Stimulated activated naive CD4-positive, alpha-beta T cell (primary cell): ENCODE measurements at places on chromosomes 2 and 18.

DNA sequence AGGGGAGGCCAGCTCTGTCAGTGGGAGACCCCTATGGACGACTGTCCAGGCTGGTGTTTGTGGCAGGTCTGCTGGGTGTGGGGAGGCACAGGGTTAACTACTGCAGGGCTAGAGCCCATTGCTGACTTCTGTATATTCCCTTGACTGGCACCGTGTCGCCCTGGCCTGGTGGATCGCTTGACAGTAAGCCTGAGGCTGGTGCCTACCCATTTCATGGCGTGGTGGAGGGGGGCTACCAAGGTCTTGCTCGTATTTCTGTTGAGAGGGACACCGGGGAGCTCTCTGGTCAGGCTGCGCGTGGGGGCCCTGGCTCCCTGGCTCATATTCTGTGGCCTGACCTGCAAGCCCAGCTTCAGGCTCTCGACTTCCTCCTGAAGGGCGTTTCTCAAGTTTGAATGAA lies 119.7 kb downstream of the ACOXL start:
- DNase-seq, result no peak

- no peak for DNase-seq
Measured at GRCh38 chr18:70107091-70107490, 98.4 kb downstream of the RTTN start.

- no peak for DNase-seq
Measured at GRCh38 chr2:121644715-121645114, 4.5 kb downstream of the CLASP1 start.

- no peak for DNase-seq
Measured at GRCh38 chr18:62209046-62209445, 22.0 kb downstream of the RELCH start.

DNA sequence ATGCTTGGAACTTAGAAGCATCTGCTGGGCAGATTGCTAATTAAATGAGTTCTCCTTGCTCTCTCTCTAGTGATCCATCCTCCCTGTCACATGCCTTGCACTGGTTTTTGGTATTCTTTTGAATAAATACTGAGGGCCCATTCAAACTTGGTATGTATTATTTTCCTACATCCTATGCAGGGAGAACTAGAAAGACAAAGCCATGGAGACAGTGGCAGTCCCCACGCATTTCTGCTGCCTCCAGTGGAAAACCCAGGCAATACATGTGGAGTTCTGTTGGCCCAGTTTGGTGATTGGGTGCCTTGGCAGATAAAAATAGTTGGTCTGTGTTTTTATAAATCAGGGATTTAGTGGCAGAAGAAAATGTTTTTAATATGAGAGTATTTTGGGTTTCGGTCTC lies 68.7 kb downstream of the DIS3L2 start:
- no peak for DNase-seq

DNA sequence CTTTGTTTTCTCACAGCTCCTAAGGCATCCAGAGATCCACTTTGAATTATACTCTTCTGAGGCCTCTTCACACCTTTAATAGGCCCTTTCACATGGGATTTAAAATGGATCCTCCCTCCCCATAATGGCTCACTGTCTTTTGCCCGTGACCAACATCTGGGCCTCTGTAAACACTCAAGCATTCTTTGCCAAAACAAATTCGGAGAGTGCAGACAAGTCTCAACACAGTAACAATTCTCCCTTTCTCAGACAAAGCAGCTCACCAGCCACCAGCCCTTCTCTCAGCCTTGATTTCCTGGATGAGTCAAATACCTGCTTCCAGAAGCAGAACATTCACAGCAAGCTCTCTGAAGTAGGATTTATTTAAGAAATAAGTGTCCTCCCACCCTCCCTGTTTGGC lies 14.0 kb upstream of the IMP4 start:
- no peak for DNase-seq

DNA sequence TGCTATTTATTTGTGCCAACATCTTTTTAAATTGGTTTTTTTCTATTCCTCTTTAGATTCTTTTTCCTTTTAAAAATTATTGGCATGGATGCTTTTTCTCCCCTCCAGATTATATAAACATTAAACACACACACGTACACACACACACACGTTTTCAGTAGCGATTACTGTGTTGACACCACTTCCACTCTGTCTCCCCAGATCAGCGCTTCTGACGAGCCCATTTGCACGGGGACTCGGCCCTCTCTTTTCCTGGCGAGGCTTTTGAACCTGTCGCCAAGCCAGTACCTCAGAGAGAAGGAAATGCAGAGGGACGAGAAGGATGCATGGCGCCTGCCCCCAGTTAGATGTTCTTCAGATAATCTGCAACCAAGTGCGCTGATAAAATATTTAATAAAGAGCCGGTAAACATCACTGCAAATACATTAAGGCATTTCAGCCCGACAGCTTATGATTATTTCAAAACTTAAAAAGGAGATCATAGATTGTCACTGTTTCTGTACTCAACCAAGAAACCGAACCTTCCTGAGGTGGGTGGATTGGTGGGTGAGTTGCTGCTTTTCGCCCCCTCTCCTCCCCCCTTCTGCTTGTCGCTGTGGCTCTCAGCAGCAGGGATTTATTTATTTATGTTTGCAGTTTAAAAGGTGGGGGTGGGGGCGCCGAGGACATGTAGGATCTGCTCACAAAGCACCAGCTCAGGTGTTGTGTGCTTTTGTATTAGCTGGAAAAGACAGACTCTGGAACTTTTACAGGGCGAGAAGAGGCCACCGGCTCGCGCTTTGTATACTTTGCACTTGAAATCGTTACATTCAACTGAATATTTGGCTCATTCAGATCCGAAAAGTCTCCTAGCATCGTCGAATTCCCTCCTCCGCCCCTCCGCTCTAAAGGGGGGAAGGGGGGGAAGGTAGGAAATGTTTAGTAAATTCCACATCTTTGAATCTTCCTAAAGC lies 787 bp upstream of the TBR1 start:
- no peak for DNase-seq

GRCh38 chr2:29051730-29052129 lies 22.6 kb downstream of the PCARE start:
- DNase-seq, result no peak

- no peak for DNase-seq
Measured at GRCh38 chr2:105487142-105488069, 88.6 kb upstream of the FHL2 start.

DNA sequence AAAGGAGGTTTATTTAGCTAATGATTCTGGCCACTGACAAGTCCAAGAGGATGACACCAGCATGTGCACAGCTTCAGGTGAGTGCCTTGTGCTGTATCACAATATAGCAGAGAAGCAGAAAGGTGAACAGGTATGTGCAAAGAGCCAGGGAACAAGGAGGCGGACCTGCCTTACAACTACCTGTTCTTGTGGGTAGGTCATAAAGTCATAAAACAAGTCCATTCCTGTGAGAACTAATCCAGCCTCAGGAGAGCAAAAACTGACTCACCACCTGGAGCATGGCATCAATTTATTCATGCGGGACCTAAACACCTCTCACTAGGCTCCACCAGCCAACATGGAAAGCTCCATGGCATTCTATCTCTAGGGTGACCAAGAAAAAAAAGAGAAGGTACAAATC lies 234.2 kb downstream of the ASXL3 start:
- no peak for DNase-seq

DNA sequence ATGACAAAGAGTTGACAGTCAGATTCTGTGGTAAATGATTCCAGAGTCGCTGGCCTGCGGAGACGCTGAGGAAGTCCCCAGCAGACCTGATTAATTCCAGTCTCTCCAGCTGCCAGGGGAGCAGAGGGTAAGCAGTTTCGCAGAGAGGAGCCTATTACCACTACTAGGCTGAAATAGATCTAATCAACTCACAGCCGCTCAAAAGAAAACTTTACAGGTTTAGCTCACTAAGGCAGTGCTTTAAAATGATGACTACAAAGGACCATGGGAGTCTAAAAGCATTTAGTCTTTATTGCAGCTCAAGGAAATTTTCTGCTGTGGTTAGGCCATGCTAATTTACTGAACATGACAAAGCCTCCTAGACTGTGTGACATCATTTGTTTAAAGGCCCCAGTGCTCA lies 445.6 kb upstream of the POU3F3 start:
- DNase-seq, result no peak

- DNase-seq, result no peak
Measured at GRCh38 chr2:23653326-23653725, 268.3 kb downstream of the KLHL29 start.

GRCh38 chr2:122736279-122736678 lies 980.8 kb downstream of the TSN start:
- DNase-seq, result no peak

GRCh38 chr2:162002623-162003235 lies 71.3 kb downstream of the DPP4 start:
- no peak for DNase-seq

DNA sequence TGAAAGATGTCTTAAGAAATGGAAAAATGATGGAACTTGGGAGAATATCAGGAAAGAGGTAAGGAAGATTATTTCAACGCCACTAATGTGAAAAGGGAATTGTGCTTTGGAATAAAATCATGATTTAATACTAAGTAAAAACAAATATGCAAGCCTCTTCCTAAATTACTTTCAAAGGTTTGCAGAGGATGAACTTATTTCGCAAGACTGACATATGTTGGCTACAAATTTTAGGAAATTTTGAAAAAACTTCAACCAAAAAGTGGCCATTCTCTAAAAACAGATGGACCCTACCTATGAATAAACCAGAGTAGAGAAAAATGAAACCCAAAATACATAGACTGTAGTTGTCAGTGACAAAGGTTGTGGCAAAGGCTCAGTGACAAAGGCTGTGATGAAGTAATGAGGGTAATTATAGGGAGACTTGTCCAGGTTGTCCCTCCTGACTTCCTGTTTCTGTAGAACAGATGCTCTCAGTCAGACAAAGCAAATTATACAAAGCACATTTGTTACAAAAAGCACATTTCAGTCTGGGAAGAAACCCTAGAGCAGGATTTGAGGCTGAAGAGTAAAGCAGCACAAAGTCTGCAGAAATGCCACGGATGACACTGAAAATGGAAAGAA lies 39.5 kb downstream of the SFT2D3 start:
- no peak for DNase-seq

DNA sequence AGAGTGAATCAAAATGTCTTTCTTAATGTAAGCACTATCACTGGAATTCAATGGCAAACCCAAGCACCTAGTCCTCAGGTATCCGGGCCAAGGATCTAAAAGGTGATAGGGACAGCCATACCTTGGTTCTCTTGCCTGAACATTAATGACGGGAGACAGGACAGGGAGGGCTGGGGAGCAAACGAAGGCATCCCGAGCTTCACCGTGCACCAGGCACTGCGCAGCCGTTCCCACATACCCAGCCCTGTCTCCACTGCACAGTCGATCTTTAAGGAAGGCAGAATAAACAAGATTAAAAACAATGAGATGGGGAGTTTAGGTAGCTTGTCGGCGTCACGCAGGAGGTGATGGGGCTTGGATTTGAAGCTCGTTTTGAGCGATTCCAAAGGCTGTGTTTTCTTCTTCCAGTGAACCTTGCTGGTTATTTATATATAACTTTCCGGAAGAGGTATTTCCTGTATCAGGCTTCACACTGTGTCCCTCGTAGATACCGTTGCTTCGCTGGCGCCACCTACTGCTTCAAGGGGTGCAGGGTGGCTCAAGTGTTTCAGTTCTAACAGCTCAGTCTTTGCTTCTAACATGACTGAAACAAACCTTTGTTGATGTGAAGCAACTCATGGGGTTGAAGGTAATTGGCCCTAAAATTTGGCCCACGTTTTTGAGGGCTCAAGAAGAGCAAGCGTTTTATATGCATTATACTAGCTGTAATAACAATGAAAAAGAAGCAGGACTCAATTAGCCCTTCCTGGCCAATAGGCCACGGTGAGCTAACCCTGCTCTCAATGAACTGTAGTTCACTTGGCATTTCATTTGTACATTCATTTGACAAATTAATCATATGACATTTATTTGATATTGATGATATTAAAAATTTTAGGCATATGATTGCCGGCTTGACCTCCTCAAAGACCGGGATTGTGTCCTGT lies 77.4 kb downstream of the DCDC2C start:
- no peak for DNase-seq

- DNase-seq, result no peak
Measured at GRCh38 chr2:41829052-41829451, 218.8 kb upstream of the PKDCC start.

DNA sequence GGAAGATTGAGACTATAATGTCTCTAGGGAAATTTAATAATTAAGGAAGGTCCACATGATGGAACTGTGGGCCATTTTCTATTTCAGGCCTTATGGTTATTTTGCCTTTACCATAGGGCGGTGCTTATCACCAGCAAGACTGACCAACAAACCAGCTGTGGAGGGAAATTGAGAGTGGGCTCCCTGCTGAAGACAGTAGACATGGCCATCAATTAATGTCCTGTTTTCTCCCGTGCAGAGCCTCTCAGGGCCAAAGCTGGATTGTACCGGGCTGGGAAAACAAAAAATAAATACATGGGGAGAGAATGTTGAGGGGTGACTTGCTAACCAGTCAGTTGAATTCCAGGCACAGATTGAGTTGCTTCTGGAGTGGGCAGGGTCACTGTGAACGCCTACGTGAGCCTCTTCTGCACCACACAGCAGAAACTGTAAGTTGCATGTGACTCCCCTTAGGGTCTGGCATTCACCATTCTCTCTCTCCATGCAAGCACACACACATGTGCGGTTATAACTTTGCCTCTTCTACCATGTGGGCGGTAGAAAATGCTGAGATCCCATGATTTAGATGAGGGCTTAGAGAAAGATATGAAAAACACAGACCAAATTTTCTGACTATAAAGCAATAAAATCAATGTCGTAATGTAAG lies 128.5 kb downstream of the COPS8 start:
- DNase-seq, result no peak

DNA sequence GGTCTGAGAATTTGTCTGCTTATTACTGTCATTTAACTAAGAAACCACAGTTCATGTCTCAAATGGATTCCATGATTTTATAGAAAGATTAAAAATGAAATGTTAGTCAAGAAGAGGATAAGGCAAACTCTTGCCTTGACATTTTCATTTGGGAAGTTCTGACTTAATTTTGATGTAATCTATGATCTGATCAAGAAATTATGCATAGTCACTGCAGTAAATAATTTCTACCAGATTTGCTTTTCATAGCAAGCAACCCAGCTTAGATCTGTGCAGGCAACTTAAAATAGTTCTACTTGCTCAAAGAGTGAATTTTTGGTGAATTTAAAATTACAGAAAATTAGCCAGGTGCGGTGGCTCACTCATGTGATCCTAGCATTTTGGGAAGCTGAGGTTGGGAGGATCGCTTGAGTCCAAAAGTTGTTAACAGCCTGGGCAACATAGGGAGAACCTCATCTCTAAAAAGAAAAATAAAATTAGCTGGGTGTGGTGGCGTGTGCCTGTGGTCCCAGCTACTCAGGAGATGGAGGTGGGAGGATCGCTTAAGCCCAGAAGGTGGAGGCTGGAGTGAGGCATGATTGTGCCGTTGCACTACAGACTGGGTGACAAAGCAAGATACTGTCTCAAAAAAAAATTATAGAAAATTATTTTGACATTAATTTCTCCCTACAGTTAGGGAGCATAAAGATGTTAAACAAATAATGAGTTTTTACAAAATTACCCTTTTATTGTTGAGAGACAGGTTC lies 158.7 kb upstream of the MYO3B start:
- DNase-seq, result no peak

- DNase-seq, result no peak
Measured at GRCh38 chr18:51009072-51009471, 20.9 kb upstream of the SMAD4 start.
